ENCODE measurements at places on chromosomes 5 and 9.
A peak's percentile ranks its signal among the peaks of the same experiment; 100 is the strongest.

GRCh38 chr9:124267271-124267807, 9.6 kb downstream of the NEK6 start:
- no peak for DNase-seq

DNA sequence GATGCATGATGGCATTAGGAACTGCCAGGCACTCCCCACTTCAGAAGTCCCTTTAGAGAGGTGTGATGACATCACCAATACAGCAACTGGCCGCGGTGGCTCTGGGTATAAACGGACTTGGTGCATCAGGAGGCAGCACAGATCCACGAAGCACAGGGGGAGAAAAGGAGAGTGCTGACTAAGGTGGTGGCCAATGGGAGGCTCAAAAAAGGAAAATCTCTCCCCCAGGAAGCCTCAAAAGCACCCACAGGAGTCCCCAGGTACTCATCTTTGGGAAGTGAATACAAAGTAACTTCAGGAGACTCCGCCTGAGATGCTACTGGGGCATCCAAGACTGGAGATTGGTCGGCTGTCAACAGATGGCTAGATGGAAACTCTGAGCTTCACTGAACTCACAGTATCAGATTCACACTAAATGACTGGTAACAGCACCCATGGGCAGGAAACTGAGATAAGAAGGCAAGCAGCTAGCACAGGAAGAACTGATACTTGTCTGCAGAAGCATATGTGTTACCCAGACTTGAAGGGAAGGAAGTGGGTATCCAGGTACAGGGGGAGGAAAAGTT, 7.6 kb downstream of the TTC39B start:
- DNase-seq, result peak; percentile 64

DNA sequence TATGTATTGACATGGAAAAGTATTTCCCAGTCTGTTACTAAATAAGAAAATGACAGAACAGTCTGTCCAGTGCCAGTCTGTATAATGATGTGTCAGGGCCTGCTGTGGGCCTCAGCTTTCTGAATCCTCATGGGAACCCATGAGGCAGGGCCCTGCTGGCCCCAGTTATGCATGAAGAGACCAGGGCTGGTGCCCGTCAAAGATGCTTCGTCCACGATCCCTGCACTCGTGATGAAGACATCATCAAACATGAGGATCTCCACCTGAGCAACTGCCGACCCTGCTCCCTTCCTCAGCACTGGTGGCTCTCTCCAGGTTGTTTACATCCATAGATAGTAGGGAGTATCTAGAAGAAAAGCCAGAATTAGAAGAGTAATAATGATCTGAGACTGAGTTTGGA, 52.5 kb downstream of the ICE1 start:
- DNase-seq, result no peak

- no peak for DNase-seq
Measured at GRCh38 chr9:130765137-130766020, 69.7 kb upstream of the ABL1 start.

DNA sequence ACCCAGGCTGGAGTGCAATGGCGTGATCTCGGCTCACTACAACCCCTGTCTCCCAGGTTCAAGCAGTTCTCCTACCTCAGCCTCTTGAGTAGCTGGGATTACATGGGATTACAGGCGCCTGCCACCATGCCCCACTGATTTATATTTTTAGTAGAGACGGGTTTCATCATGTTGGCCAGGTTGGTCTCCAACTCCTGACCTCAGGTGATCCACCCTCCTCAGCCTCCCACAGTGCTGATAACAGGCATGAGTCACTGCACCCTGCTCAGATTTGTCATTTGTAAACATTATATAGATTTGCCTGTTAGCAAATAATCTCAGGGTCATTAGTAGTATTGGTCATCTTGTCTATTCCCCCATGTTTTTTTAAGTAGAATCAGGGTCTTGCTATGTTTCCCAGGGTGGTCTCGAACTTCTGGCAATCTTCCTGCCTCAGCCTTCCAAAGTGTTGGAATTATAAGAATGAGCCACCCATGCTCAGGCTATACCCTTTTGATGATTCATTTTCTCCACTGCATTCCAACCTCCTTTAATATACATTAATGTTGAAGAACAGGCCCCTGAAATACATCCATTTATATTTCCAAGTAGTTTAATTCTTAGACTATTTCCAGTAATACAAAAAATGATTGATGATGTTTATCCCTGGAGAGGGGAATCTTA, 17.3 kb downstream of the CENPH start:
- DNase-seq, result no peak

DNA sequence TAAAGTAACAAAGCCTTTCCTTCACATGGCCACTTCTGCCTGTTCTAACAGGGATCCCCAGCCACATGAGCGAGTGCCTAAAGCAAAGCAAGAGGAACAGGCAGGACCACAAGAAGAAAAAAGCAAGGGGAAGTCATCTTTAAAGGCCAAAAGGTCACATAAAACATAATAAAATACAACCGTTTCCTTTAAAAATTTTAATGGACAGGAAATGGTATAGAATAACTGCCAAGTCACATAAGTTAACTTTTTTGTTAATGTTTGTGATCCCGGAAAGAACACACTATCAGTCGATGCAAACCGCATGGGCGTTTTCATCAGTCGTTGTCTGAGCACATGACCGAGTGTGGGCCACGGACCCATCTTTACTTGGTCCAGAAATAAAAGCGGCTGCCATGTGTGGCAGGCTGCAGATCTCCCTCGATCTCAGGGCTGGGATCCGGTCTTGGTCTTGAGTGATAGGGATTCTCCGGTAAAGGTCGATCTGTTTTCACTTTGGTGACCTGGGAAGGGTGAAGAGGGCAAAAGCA, 15.6 kb downstream of the NDUFA8 start:
- no peak for DNase-seq

DNA sequence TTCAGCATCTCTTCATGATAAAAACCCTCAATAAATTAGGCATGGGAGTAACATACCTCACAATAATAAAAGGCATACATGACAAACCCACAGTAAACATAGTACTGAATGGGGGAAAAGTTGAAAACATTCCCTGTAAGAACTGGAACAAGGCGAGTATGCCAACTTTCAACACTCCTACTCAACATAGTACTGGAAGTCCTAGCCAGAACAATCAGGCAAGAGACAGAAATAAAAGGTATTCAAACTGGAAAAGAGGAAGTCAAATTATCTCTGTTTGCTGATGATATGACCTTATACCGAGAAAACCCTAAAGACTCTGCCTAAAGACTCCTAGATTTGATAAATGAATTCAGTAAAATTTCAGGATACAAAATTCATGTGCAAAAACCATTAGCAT, 167.6 kb downstream of the TMEM38B start:
- no peak for DNase-seq

DNA sequence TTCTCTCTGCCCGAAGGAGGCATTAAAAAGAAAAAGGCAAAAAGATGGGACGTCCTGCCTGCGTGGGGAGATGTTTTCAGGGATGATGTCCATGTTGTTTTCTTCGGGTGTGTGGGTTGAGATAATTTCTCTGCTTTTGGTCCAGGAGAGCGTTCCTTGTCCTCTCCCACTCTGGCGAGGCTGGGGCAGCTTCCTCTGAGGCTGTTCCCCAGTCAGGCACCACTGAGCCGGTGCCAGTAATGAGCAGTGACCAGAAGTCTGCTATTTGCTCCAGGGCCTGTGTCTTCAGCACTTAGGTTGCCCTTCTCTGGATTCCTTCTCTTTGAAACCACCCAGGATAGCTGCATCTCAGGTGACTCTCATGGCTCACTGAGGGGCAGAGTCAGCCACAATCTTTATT, 71.5 kb downstream of the ACER2 start:
- no peak for DNase-seq

DNA sequence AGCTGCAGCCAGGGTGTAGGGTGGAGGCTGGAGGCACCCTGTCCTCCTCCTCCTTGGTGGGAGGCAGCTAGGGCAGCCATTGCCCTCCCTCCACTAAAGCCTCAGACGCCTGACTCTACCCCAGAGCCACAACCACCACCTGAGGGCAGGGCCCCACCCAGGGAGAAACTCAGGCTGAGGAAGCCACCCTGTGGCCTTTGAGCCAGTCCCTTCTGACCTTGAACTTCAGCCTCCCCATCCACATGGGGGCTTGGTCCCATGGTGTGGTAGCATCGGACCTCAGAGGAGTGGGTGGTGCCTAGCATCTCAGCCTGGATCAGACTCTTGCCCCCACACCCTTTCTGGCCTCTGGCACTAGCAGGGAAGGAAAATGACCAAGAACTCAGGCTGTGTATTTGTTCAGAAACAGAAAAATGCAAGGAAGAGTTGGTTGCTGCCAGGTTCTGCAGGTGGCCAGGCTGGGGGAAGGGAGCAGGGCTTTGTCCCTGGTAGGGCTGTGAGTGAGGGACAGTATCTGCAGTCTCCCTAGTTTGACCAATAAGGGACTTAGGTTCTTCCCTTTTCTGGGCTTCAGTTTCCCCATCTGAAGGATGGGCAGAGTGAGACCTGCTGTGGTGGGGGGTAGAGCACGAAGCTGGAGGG, 3.2 kb downstream of the DAB2IP start:
- no peak for DNase-seq

- DNase-seq, result no peak
Measured at GRCh38 chr5:40909723-40910122, 426 bp downstream of the C7 start.

GRCh38 chr5:123371575-123372179, 51.5 kb downstream of the CEP120 start:
- peak; percentile 21 for DNase-seq

GRCh38 chr5:159073026-159073425, 26.7 kb downstream of the EBF1 start:
- DNase-seq, result no peak

DNA sequence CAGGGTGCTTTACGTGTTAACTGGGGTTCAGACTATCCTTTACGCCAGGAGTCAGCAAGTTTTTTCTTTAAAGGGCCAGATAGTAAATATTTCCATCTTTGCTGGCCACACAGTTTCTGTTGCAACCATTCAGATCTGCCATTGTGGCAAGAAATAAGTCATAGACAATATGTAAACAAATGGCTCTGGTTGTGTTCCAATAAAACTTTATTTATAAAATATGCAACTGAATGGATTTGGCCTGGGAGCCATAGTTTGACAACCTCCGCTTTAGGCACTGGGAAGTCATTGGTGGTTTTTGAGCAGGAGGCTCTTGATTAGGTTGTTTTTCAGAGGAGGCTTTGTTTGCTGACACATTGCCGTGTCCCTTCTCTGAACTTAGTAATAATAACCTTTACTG, 90.7 kb downstream of the INSYN2B start:
- no peak for DNase-seq

GRCh38 chr5:135048286-135048685, 14.3 kb upstream of the PITX1 start:
- DNase-seq, result no peak

- no peak for DNase-seq
Measured at GRCh38 chr9:129174724-129175514, 3.1 kb downstream of the IER5L start.

- no peak for DNase-seq
Measured at GRCh38 chr5:138339091-138339456, 1.0 kb downstream of the FAM53C start.

DNA sequence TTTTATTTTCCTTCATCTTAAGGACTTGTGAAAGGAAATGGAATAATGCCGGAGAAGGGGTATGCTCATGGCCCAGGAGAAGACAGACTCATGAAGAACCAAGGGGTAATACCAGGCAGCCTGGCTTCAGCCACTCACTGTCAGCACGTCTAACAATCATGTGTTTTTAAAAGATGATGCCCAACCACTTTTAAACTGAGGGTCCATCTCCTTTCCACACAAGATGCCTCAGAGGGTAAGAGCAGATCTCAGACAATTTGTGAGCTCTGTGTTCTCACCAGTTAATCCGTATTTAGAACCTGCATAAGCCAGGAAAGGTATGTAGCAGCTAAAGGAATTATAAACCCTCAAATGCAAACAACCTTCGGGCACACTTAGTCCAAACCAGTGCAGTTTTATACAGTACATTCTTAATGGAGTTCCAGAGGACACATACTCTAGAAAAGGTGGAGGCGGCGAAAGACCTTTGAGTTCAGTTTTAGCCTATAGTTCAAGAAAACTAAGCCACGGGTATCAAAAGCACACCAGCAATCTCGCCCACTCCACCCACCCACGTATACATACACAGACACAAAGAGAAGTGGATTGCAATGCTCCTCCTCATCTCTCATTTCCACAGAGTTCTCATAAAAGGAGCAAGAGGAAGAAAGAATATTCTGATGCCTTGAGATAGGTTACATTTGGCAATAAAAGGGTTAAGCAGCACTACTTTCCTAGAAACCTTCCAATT, 2.6 kb downstream of the DIAPH1 start:
- no peak for DNase-seq

DNA sequence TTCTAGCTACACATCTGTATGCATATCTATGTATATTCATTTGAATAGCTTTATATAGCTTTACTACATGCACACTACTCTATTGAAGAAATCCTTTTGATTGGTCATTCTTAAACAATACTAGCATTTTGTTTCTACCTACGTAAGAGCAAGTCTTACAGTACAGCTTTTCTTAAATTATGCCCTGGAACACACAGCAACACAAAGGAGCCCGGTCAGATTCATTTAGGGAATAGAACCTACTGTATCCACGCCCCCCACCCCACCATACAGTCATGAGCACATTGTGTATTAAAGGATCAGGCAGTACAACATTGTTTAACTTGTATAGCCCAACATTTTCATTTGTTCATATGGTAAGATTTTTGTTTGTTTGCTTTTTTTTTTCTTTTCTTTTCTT, 162.8 kb downstream of the GIN1 start:
- DNase-seq, result no peak

GRCh38 chr9:123093141-123093540, 59.7 kb downstream of the GPR21 start:
- no peak for DNase-seq

- no peak for DNase-seq
Measured at GRCh38 chr9:104227108-104227507, 133.0 kb downstream of the SMC2 start.

GRCh38 chr5:93587597-93588351, 4.8 kb downstream of the NR2F1 start:
- DNase-seq, result no peak

DNA sequence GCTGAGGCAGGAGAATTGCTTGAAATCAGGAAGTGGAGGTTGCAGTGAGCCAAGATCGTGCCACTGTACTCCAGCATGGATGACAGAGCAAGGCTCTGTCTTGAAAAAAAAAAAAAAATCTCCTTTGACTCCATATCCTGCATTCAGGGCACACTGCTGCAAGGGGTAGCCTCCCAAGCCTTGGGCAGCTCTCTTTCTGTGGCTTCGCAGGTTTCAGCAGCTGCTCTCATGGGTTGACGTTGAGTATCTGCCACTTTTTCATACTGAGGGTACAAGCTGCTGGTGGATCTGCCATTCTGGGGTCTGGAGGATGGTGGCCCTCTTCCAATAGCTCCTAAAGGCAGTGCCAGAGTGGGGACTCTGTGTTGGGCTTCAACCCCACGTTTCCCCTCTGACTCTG, 2198.1 kb upstream of the WWC1 start:
- DNase-seq, result no peak

DNA sequence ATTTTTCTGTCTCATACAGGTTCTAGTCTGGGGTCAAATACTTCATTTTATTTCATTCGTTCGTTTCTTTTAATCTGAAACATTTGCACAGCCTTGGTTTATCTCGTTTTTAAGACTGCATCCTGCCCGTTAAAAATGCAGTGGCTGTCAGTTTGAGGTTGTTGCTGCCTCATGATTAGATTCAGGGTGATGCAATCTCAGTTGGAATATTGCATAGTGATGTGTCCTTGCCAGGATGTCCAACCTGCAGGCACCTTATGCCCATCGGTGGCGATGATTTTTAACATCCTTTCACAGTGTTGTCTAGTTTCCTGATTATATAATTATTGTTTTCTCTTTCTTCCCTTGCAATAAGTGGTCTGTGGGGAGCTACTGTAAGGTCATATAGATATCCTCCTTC, 45.1 kb downstream of the SH3GL2 start:
- no peak for DNase-seq

GRCh38 chr5:116479776-116480675, 94.6 kb downstream of the SEMA6A start:
- DNase-seq, result no peak

- no peak for DNase-seq
Measured at GRCh38 chr9:90974016-90974415, 172.4 kb downstream of the SYK start.

Data from CD4-positive, alpha-beta T cell treated with Interleukin-1 beta for 1 hour (primary cell).